Activated T-cell treated with anti-CD3 and anti-CD28 coated beads, Interleukin-2, amount 50 U/mL, for 1 hour (primary cell): ENCODE measurements at places on chromosomes 7 and 10.

DNA sequence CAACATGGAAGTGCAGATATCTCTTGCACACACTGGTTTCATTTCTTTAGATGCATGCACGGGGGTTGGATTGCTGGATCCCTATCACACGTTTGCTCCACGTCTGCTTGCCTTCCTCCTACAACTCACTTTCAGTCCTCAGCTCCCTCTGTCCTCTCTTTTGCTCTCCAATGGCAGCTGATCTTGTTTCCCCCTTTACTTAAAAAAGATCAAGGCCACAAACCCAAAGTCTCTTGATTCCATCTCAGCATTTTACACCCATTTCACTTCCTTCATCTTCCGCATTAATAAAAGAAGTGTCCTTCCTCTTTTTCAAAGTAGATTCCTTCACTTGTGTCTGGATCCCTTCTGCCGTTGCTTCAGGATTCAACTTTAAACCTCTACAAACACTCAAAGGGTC lies 245.2 kb downstream of the DOCK4 start:
- no peak for DNase-seq

- no peak for DNase-seq
Measured at GRCh38 chr10:63522277-63522687, 1.1 kb downstream of the REEP3 start.

DNA sequence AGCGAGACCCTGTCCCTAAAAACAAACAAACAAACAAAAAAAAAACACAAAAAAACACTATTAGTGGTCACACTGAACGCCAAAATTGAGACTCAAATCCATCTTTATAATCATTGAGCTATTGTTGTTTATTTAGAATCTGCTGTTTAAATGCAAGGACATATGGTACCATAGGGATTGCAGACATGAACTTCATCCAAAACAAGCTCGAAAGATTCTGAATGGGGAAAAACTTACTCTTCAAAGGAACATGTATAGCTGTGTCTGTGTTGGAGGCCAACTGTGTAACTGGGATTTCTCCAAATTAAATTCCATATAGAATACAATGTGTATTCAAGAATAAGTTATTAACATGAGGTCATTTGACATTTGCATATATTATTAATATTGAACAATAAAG lies 74.7 kb upstream of the GPR158 start:
- DNase-seq: no peak

DNA sequence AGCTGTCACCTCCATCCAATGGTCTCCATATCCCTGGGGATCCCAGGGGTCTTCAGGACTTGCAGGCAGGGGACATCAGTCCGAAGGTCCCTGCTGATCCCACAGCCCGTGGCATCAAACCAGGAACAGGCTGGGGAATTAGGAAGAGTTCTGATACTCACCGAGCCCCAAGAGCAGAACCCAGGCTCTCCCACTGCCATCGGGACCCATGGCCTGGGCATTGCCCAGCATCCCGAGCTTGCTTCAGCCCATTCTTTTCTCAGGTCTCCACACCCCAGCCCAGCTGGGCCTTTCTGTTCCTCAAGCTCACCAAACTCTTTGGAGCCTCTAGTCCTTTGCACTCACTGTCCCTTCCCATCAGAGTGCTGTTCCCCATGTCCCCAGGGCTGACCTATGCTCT lies 280.9 kb downstream of the GRID1 start:
- DNase-seq: no peak

- DNase-seq: no peak
Measured at GRCh38 chr10:103082683-103083082, 110.4 kb downstream of the NT5C2 start.
